Stimulated activated CD4-positive, alpha-beta T cell treated with anti-CD3 and anti-CD28 coated beads, Interleukin-12 subunit alpha, Interleukin-12 subunit beta, amount 100 ng/mL, for 24 hours (primary cell): ENCODE measurements at places on chromosomes 12 and 14.

GRCh38 chr12:34406228-34406995, 384.1 kb downstream of the ALG10 start:
- no peak for DNase-seq

DNA sequence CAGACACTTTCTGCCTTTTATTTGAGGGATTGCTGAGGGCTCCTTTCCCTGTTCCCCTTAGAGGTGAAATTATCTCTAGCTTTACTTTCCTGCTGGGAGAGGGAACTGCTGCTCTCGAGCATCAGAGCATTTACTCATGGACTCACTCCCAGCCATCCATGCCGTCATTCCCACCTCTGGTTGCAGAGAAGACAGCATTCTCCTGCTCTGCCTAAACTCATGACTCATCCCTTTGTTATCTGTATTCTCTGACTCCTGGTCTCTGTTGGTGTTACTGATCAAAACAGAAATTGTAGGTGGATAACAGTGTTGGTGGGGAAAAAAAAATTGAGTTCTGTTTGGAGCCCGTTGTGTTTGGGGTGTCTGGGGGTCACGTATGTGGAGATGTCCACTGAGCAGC, 159.3 kb downstream of the TTC8 start:
- DNase-seq, result no peak

GRCh38 chr14:28754209-28754985, 12.2 kb upstream of the FOXG1 start:
- DNase-seq, result no peak

DNA sequence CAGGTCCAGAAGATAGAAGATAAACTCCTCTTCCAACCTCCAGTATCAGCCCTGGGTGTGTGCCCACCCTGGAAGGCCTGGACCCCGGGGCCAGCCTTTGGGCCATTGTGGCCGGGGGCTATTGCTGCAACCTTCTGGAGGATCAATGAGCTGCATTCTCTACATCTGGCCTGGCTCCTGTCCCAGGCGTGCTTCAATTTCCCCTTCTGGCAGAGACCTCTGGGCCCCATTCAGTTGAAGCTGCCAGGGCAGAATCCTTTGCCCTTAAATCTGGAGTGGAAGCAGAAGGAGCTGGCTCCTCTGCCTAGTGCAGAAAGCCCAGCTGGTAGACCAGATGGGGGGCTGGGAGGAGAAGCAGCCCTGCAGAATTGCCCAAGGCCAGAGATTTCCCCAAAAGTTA, 10.0 kb downstream of the NYNRIN start:
- DNase-seq, result no peak

DNA sequence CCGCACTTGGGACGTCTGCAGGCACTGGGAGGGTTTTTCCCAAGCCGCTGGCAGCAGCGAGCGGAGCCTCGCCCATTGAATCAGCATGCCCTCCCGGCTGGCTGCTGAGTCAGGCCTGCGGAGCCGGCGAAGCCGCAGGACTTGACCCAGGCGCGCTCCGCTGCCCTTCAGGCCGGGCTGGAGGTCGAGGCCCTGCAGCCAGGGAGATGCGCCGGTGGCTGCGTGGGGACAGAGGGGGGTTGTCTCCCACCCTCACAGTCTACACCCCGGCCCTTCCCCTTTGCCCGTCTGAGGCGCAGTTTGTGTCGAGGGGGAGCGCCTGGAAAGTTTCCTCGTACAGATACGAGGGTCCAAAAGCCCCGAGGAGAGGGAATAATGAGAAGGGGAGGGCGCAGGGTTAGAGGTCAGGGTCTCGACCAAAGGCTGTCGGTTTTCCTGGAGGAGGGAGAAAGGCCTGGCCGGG, 759 bp upstream of the KLC1 start:
- no peak for DNase-seq

DNA sequence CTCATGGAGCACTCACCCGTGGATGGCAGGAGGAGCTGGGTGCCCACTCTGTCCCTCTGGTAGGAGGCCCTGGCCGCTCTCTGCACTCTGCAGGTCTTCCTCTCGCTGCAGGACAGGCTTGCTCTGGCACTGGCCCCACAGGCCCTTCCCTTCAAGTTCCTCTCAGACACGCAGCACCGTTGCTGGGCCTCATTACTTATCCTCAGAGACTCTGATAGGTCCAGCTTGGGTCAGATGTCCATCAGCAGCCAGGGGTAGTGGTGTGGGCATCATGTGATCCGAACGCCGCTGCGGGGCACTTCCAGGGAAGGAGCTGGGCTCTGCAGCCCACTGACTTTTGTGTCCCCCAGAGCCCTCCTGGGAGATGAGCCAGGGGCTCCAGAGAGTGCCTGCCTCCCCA, 11.8 kb downstream of the OTUB2 start:
- no peak for DNase-seq

- DNase-seq, result peak; percentile 28
Observed at GRCh38 chr14:88168498-88169165, 154.4 kb downstream of the KCNK10 start.
